Activated CD4-positive, alpha-beta T cell treated with anti-CD3 and anti-CD28 coated beads, Interleukin-2, amount 10 ng/mL, durations not matched to agents 7 days and 5 days (primary cell): ENCODE measurements at places on chromosomes 16 and 17. TPM values are rescaled to one million over a fixed set of nuclear protein-coding genes. Genes with fewer than 3 reads are reported as not detected.
A peak's percentile ranks its signal among the peaks of the same experiment; 100 is the strongest.

The GPRC5C gene
- total RNA-seq = not detected

- peaks cover 68% of the 10 kb centered on the region for H3K4me1 ChIP-seq
- peak overlapping the region; percentile 58 for H3K4me3 ChIP-seq
- peak; percentile 54 for DNase-seq
- no peaks in the 10 kb centered on the region for H3K27me3 ChIP-seq
Measured at GRCh38 chr16:75065149-75065505, 51.5 kb downstream of the LDHD start.

DNA sequence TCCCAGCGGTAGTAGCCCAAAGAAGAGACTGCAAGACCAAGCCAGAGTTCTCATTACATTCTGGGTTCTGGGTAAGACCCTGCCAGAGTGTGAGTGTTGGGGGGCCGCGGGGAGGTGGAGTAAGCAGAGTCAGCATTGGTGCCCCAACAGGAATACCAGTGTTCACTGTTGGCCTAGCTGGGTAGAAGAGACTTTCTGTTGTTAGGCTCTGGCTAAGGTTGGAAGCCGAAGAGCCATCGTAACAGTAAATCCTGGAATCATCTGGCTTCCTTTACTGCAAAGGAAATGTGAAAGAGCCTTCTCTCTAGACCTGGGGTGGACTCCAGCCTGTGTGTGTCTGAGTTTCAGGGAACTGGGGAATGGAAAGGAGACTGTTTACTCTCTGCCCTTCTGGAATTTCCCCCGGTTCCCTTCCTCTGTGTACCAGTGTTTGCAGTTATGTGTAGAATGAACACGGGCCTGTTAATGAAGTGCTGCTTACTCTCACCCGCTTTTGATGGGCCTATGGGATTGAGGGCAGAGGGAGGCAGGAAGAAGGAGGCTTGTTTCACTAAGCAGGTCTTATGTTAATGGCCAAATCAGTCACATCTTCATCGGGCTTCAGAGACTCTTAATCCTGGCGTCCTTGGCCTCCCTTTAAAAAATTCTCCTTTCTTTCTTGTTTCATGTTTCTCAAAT lies 68.5 kb downstream of the WWP2 start:
- no peaks in the 10 kb centered on the region for H3K27me3 ChIP-seq
- H3K4me1 ChIP-seq = peaks cover 5% of the 10 kb centered on the region

The CX3CL1 gene
- not detected for total RNA-seq

The RHBDL3 gene
- total RNA-seq = 0.69 TPM

The PARD6A gene
- total RNA-seq = 13.0 TPM

DNA sequence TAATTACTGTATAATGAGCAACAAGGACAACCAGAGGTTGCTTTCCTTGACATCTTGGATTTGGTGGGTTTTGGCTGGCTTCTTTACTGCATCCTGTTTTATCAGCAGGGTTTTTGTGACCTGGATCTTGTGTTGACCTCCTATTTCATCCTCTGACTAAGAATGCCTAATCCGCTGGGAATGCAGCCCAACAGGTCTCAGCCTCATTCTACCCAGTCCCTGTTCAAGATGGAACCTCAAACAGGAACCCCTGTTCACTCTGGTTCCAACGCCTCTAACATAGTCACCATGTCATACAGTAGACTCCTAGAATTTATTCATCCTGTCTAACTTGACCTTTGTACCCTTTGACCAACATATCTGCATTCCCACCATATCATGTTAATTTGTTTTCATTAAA lies 183.8 kb upstream of the SOX9 start:
- DNase-seq = no peak
- no peaks in the 10 kb centered on the region for H3K36me3 ChIP-seq

GRCh38 chr17:45145035-45145389 lies 3.3 kb upstream of the HEXIM1 start:
- no peak for DNase-seq
- peak overlapping the region; percentile 52 for H3K27ac ChIP-seq
- H3K36me3 ChIP-seq = peaks cover 15% of the 10 kb centered on the region
- no peak overlapping the region for H3K4me3 ChIP-seq
- H3K4me1 ChIP-seq = peaks cover 48% of the 10 kb centered on the region
- H3K27me3 ChIP-seq = no peaks in the 10 kb centered on the region

- no peak for DNase-seq
- peaks cover 73% of the 10 kb centered on the region for H3K4me1 ChIP-seq
- no peak overlapping the region for H3K27ac ChIP-seq
- H3K36me3 ChIP-seq = peaks cover 73% of the 10 kb centered on the region
- no peak overlapping the region for H3K4me3 ChIP-seq
Measured at GRCh38 chr16:17463335-17463734, 7.4 kb downstream of the XYLT1 start.

GRCh38 chr17:609232-609810 lies 105.3 kb downstream of the VPS53 start:
- no peak for DNase-seq
- H3K36me3 ChIP-seq = peaks cover 13% of the 10 kb centered on the region
- no peak overlapping the region for H3K4me3 ChIP-seq
- H3K27ac ChIP-seq = peak overlapping the region; percentile 33
- peaks cover 2% of the 10 kb centered on the region for H3K4me1 ChIP-seq

GRCh38 chr16:85546585-85547447 lies 66.3 kb upstream of the GSE1 start:
- H3K4me1 ChIP-seq = peaks cover 2% of the 10 kb centered on the region
- no peak overlapping the region for H3K27ac ChIP-seq
- H3K27me3 ChIP-seq = no peaks in the 10 kb centered on the region
- no peaks in the 10 kb centered on the region for H3K36me3 ChIP-seq
- H3K4me3 ChIP-seq = no peak overlapping the region

The PMP22 gene
- total RNA-seq = not detected

The PRKCA gene
- 72.8 TPM for total RNA-seq

DNA sequence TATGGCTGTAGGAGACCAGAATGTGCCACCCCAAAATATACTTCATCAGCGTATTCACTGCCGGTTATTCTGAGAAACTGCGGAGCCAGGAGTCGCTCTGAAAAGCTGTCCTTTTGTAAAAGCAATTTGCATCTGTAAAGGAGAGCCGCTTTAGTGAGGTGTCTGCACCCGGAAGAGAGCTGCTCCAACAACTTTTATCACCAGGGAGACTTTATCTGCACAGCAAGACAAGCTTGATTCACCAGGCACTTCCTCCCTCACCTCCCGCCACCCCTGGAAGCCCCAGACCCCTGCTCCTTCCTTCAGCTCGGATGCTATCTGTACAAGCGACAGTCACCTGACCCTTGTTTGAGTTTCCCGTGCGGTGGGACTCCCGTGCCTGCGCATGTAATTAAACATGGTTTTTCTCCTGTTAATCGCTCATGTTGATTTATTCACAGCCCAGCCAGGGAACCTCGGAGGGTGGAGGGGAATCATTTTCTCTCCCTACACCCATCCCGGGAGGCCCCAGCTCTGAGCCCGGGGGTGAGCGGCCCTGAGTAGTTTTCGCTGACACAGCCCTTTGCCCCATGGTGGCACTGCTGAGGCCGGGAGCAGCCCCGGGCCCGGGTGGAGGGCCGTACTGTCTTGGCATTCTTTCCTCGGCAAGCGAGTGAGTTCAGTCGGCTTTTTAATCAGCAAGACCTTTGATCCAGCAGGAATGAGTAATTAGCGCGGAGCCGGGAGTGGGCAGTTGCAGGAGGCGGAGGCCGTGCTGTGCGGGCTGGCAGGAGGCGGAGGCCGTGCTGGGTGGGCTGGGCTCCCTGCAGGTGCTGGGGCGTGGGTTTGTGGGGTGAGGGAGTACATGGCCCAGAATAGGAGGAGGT lies 222.7 kb upstream of the CIBAR2 start:
- H3K4me3 ChIP-seq = no peak overlapping the region
- H3K36me3 ChIP-seq = no peaks in the 10 kb centered on the region
- H3K4me1 ChIP-seq = peaks cover 14% of the 10 kb centered on the region
- DNase-seq = peak; percentile 32
- peak overlapping the region; percentile 58 for H3K27ac ChIP-seq

The PIK3R6 gene
- total RNA-seq = 7.1 TPM

The FOXJ1 gene
- 0.20 TPM for total RNA-seq

DNA sequence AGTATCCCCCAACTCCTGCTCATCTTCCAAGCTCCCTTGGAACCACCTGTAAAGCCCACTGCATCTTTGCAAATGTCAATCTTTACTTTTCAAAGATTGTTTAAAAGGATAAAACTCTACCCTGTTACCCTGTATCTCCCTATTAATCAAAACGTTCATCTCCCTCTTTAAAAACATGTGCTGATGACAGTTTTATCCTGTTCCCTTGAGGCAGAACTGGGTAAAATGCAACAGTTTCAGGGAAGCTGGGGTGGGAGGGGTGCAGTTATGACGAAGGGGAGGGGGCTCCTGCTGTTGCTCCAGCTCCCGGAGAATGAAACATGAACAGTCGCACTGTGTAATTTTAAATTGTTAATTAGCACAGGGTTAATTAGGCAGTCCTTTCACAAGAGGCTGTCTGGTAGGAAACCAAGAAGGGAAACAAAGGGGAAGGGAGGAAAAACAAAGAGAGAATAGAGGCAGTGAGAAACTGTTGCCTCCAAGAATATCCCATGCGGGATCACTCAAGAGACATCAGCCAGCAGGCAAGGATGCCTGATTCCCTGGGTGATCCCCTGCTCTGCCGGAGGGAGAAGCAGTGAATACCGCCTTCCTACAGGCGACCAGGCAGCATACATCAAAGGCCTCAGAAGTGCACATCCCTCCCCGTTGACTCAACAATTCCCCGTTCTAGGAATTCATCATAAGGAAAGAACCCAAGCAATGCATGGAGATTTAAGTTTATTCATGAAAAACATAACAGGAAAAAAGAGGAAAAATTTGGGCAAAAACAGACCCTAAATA lies 84.2 kb downstream of the ZFHX3 start:
- no peak overlapping the region for H3K27ac ChIP-seq
- H3K36me3 ChIP-seq = no peaks in the 10 kb centered on the region
- H3K27me3 ChIP-seq = no peaks in the 10 kb centered on the region
- DNase-seq = no peak
- H3K4me3 ChIP-seq = no peak overlapping the region

The CYBC1 gene
- 324 TPM for total RNA-seq

The TPPP3 gene
- not detected for total RNA-seq

The CLDN7 gene
- 0.29 TPM for total RNA-seq

The PPP1R27 gene
- total RNA-seq = not detected

GRCh38 chr16:57388359-57389086 lies 16.0 kb upstream of the CCL17 start:
- peaks cover 8% of the 10 kb centered on the region for H3K27me3 ChIP-seq
- H3K36me3 ChIP-seq = no peaks in the 10 kb centered on the region
- no peak overlapping the region for H3K4me3 ChIP-seq
- no peaks in the 10 kb centered on the region for H3K4me1 ChIP-seq

DNA sequence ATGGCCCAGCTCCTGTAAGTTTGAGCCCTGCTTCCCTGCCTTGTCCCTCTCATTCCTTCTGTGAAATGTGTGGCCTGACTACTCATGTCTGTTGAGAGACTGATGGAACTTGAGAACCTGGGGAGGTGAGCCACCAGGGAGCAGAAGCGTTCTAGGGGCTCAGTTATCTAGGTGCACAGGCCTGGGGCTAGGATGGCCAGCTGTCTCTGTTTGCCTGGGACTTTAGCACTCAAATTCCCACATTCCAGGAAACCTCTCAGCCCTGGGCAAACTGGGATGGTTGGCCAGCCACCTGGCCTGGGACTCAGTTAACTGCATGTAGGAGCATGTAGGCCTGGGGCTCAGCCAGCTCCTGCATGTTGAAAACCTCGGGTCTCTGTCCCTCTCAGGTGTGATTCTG lies 9.3 kb upstream of the EPN3 start:
- DNase-seq = no peak
- H3K27ac ChIP-seq = no peak overlapping the region
- H3K4me1 ChIP-seq = no peaks in the 10 kb centered on the region
- no peaks in the 10 kb centered on the region for H3K27me3 ChIP-seq
- H3K4me3 ChIP-seq = no peak overlapping the region
- H3K36me3 ChIP-seq = no peaks in the 10 kb centered on the region

GRCh38 chr17:10295728-10296343 lies 77.0 kb downstream of the MYH13 start:
- no peak overlapping the region for H3K4me3 ChIP-seq
- peaks cover 7% of the 10 kb centered on the region for H3K4me1 ChIP-seq
- no peak overlapping the region for H3K27ac ChIP-seq
- no peaks in the 10 kb centered on the region for H3K27me3 ChIP-seq
- peak; percentile 37 for DNase-seq
- no peaks in the 10 kb centered on the region for H3K36me3 ChIP-seq

The CES3 gene
- total RNA-seq = 5.9 TPM

The HOXB2 gene
- total RNA-seq = 4.7 TPM

GRCh38 chr17:4720787-4721186 lies 10.4 kb downstream of the ARRB2 start:
- H3K4me3 ChIP-seq = no peak overlapping the region
- H3K4me1 ChIP-seq = peaks cover 36% of the 10 kb centered on the region
- peaks cover 50% of the 10 kb centered on the region for H3K36me3 ChIP-seq
- peak overlapping the region; percentile 50 for H3K27ac ChIP-seq
- DNase-seq = no peak
- no peaks in the 10 kb centered on the region for H3K27me3 ChIP-seq

DNA sequence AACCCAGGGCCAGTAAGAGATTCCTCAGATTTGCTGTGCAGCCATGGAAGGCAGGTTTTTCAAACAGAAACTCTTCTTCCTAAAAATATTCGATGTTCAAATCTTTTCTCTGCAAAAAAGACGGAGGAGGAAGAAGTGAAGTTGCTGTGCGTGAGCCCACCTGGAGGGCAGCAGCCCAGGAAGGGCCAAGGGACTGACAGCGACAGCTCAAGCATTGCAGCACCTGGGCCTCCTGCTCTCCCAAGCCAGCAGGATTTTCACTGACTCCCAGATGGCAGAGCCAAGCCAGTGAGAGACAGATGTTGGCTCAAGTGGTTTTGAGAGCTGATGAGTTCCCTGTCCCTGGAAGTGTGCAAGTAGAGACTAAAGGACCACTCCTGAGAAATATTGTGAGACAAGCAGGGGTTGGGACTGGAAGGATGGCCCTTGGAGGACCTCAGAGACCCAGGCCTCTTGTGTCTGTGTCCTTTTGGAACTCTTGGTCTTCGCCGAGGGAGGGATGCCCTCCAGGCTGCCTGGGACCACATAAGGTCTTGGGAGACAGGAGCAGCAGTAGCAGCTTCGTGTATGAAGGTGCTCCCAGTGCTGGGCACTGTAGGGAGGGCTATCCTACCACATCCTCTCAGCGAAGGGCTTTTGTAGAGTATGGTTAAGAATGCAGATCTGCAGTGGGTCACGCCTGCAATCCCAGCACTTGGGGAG lies 29.3 kb upstream of the TNFRSF13B start:
- DNase-seq = no peak
- H3K27me3 ChIP-seq = peaks cover 3% of the 10 kb centered on the region
- H3K4me3 ChIP-seq = no peak overlapping the region
- no peak overlapping the region for H3K27ac ChIP-seq

GRCh38 chr16:3983081-3983520 lies 102.6 kb upstream of the CREBBP start:
- H3K27me3 ChIP-seq = no peaks in the 10 kb centered on the region
- H3K27ac ChIP-seq = peak overlapping the region; percentile 16
- DNase-seq = peak; percentile 53
- H3K4me1 ChIP-seq = peaks cover 6% of the 10 kb centered on the region

DNA sequence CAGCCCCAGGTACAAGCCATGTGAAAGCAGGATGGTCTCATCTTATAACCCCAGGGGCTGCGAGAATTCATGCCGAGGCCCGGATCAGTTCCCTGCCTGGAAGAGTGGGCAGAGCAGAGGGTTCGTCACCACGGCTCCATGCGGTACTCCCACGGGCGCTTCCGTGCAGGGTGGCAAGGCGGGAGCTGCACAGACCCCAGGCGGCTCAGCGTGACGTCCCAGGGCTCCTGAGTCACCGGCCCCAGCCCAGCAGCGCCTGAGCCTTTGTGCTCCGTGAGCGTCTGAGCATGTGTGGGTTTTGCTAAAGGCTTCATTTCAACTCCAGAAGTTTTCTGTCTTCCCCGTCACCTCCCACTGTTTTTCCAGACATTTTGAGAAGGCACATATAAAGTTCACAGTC lies 71.2 kb upstream of the CHMP6 start:
- H3K36me3 ChIP-seq = peaks cover 18% of the 10 kb centered on the region
- H3K4me1 ChIP-seq = no peaks in the 10 kb centered on the region

The ZFP3 gene
- 6.5 TPM for total RNA-seq
